ENCODE measurements at places on chromosomes 1 and 21.

DNA sequence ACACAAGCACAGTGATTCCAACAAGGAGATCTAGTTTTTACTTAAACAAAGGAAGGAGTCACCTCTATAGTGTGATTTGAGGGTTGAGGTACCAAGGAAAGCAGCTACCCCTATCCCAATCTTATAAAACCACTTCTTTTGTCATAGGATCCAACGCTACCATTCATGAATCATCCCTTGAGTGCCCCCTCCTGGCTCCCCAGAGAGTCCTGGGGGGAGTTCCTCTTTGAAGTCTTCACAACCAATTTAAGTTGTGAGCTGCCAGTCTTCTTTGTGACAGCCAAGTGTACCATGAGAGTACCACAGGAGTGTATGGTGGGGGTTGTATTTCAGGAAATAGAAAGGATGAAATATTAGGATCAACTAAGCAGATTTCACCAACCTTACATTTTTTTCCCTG is 39.1 kb upstream of the NHLH2 start:
- DNase-seq, result no peak

DNA sequence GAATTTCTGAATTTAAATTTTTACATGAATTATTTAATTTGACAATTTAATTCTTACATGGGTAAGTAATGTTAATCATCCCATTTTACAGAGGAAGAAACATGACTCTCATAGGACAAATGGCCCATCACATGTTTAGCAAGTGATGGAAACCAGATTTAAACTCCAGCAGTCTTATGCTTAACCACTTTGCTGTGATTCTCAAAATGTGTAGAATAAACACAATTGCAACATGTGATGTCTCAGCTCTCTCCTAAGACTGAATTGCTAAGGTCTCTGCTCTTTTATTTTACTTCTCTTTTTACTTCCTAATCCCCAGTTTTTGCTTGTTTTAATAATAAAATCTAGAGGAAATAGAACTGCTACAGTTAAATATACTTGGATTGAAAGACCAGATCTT is 42.8 kb downstream of the HS2ST1 start:
- no peak for DNase-seq

DNA sequence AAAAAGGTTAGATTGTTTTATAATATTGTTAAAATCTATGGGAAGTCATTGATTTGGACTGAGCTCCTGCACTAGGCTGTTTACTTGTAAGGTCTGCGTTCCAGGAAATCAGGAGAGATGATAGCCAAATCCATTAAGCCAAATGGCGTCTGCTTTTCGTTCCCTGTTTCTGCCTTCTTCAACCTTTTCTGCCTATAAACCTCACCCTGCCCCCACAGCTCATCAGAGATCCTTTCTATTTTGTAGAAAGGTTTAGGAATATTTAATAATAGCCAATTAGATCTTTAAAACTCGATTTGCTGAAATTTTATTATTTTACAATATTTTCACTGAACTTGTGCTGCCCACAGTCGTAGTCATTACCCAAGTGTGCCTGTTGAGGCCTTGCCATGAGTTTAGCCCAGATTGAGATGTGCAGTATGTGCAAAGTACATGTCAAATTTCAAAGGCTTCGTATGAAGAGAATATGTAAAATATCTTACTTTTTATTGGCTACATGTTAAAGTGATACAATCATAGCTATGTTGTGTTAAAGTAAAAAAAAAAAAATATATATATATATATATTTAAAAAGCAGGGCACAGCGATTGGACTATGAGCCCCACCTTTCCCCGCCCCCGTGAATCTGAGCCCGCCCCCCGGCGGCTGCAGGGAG is 444 bp upstream of the IARS2 start:
- no peak for DNase-seq

GRCh38 chr1:66982561-66983260 is 57.9 kb downstream of the MIER1 start:
- DNase-seq, result no peak

GRCh38 chr1:184867866-184868689 is 106.2 kb downstream of the NIBAN1 start:
- no peak for DNase-seq

DNA sequence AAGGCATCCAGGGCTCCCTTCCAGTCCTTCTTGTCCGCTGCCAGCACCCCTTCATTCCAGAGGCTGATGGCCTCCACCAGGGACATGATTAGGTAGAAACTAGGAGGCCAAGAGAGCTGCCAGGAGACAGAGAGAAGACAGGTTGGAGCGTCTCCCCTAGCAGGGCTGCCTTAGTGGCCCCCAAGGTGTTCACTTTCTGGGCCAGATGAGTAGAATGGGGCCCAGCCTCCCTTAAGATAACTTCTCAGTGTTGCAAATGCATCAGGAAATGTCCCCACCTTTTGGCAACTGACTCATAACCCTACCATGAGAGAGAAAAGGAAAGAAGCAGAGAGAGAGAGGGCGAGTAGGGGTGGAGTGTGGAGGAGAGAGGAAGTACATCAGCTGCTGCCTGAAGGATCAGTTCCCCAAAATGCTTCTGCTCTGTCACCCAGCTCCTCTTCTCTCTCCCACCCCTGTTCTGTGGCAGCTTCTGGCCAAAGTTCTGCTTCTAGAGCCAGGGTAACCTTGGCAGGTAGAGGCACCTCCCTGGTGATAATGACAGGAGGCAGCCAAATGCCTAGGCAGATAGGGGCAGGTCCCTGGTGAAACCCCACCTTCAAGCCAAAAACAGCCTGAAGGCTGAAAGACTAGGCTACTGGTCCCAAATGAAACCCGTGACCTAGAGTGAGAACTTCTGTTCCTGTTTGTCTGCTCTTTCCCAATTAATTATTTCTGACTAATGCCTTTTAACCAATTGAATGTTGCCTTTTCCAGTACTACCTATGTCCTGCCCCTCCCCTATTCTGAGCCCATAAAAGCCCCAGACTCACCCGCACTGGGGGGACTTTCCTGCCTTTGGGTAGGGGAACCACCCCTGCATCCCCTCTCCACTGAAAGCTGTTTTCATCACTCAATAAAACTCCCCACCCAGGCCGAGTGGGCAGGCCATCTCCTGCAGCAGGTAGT is at the start of gene NCF2:
Gene NCF2 (minus strand): TSS at position 216 of the 948 bp plus-strand sequence. CDS start 130 bp downstream, at position 86.
- DNase-seq, result no peak
